ENCODE measurements at places on chromosomes 5 and 9.

DNA sequence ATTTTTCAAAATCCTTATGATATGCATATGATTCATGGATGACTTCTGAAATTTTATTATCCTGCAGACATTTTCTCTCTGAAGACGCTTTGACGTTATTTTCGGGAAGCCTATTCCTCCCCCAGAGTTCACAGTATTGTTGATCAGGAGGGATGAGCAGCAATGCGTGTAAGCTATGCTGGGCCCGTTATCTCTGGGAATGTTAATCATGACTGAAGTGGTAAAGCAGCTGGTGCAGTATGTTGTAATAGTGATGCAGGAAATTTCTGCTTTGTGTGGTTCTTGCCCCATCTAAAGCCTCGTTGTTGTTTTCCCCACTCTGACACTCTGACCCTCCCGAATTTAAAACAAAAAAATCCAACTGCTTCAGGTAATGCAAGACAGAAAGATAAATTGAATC is 1797.8 kb upstream of the WWC1 start:
- DNase-seq: no peak

- no peak for DNase-seq
Observed at GRCh38 chr9:93532141-93532540, 44.2 kb upstream of the PHF2 start.

DNA sequence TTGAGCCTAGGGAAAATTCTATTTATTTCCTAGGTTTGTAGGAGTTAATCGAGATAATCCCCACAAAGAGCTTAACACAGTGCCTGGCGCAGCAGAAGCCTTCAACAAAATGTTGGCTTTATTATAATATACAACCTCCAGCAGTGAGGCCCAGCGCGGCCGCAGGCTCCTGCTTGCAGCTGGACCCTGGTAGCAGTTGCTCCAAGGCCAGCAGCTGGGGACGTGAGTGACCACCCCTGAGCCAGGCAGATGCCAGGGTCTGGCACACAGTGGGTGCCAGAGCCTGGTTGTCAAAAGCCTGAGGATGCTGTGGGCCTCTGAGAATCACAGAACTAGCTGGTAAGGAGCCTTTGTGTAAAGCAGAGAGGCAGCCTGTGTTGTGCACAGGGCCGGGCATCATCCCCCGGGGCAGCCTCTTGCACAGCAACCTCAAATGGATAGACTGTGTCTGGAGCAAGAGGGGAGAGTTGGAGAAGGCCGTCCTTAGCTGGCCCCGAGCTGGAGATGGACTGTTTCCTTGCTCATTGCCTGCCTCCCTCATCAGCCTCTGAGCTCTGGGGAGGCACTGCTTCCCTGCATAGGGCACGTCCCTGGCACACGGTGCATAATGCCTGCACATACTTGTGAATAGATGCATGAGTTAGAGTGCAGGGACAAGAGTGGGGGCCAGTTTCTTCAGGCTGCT is 17.3 kb downstream of the CSF1R start:
- no peak for DNase-seq

- DNase-seq: no peak
Observed at GRCh38 chr9:76595645-76596044, 136.7 kb downstream of the GCNT1 start.

DNA sequence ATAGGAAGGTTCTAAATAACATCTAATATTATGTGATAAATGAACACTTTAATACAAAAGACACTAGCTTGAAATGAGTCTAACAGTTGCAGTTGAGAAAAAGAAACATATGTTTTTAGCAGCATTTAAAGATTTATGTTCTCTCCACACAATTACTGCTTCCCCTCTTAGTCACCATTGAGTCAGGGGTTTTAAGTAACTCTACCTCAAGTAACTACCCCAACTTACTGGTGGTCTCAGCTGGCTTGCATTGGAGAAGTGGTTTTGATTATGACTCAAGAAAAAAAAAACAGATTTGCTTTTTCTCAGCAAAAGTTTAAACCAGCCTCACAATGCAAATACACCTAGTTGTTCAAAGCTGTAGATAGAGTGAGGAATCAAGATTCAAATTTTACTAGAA is 1216.5 kb upstream of the CDH9 start:
- DNase-seq: no peak

Data from midbrain (tissue), 1 donor.